Activated T-cell treated with anti-CD3 and anti-CD28 coated beads for 24 hours (primary cell): ENCODE measurements at places on chromosomes 7 and 10.
A peak's percentile ranks its signal among the peaks of the same experiment; 100 is the strongest.

DNA sequence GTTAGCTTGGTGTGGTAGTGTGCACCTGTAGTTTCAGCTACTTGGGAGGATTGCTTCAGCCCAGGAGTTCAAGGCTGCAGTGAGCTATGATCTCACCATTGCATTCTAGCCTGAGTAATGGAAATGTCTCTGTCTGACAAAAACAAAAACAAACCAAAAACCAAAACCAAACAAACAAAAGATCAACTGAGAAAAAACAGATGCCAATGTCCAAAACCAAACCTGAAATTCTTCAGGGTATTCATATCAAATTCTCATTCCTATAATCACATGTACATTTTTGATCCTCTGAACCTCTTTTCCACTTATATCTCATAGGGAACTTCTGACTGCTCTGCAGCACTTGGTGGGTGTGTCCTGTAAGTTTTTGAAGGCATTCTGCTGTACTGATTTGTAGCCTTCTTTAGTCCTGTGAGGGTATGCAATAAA is 87.0 kb downstream of the CDK6 start:
- DNase-seq = no peak

DNA sequence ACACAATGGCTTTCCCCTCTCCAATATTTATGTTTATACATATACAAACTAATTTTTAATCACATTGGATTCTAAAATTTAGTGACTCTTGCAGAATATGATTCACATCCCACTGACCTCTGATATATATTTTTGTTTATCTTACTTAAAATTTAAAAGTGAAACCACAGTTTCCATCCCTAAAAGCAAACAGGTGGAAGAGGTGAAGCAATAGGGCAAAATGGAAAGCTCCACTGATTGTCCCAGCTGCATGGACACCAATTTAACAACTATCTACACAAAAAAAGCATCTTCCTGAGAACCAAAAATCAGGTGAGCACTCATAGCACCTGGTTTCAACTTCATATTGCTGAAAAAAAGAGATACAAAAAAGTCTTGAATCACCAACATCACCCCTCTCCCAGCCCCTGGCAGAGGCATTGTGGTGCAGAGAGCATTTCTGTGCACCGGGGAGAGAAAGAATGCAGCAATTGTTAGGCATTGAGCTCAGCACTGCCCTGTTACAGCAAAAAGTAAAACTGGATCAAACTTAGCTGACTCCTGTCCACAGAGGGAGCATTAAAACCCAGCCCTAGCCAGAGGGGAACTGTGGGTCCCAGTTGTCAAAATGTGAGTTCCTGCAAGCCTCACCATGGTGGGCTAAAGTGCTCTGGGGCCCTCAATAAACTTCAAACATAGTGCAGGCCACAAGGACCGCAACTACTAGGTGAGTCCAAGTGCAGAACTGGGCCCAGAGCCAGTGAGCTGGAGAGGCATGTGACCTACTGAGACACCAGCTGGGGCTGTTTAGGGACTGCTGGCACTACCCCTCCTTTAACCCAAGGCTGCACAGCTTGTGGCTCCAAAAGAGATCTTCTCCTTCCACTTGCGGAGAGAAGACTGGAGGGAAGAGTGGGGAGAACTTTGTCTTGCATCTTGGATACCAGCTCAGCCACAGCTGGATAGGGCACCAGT is 92.1 kb downstream of the SIRT1 start:
- no peak for DNase-seq

DNA sequence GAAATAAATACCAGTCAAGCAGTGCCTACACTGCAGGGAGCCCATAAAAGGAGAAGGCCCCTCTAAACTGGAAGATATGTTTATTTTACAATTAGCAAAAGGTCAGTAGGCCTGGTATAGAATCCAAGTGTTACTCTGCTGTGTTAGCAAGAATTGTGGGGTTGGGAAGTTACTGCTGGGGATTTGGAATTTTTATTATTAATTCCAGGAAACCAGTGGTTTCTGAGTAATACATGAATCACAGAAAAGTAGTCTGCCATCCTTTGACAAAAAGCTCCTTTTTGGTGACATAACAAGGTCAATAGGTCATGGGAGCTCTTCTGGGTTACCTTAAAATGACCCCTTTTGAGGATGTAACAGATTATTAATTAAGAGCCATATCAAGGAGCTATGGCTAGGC is 67.4 kb downstream of the ZNF92 start:
- DNase-seq = no peak

DNA sequence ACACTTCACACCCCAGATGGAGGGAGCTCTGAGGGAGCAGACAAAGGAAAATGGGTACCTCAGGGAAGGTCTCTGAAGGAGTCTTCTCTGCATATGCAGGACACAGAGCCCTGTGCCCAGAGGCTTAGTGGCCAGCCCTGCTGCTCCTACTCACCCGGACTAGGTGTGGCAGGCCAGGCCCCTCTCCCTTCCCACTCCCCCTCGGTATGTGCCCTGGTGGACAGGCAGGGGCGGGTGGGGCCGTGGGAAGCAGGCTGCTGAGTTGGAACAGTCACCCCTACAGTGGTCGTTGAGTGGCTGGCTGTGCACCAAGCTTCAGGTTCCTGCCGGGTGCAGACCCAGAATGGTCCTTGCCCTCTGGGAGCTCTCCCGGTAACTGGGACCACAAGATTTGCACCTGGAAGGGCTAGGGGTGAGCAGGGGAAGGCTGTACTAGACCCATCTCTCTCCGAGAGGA is 68.6 kb downstream of the ZMIZ1 start:
- no peak for DNase-seq

DNA sequence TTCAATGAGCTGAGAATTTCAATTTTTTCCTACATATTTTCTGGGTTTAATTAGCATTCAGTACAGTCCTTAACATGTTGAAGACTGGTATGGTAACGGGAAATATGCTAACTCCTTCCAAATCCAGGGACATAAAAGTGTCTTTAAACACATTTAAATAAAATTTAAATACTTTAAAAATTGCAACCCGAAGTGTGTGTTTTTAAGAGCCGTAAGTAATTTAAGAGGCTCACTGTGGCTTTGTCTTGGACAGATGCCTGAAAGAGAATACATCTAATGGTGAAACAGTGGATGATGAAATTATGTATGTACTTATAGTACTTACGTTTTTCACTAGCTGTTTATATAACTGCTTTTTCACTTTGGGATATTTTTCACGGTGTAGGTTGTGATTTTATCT is 687.3 kb upstream of the CELF2 start:
- DNase-seq = no peak

GRCh38 chr10:126904818-126905701 is at the start of gene DOCK1:
TSS of gene DOCK1 (plus strand) at chr10:126905428. CDS start at chr10:126905518, 90 bp downstream.
- DNase-seq = no peak

- DNase-seq = no peak
Measured at GRCh38 chr10:90204956-90205314, 503.5 kb downstream of the KIF20B start.

- no peak for DNase-seq
Measured at GRCh38 chr10:124025660-124026588, 67.5 kb downstream of the CHST15 start.

GRCh38 chr10:114526504-114527238 is 122.4 kb upstream of the AFAP1L2 start:
- peak; percentile 83 for DNase-seq

DNA sequence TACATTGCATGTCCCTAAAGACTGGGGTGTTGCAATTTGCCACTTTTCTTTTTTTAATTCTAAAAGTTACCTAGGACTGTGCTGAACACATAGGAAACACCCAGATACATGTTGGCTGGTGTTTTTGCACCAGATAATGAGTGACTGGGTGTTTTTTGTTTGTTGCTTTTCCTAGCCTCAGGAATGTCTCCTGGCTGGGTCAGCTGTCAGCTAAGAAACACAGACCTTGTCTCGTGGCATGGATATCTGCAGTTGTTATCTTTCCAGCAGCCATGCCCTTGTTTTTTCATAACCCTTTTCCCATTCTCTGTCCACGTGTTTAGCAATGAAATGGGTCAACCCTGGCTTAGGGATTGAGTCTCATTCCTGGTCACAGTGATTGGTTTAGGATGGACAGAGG is 433.9 kb upstream of the ZMIZ1 start:
- no peak for DNase-seq

DNA sequence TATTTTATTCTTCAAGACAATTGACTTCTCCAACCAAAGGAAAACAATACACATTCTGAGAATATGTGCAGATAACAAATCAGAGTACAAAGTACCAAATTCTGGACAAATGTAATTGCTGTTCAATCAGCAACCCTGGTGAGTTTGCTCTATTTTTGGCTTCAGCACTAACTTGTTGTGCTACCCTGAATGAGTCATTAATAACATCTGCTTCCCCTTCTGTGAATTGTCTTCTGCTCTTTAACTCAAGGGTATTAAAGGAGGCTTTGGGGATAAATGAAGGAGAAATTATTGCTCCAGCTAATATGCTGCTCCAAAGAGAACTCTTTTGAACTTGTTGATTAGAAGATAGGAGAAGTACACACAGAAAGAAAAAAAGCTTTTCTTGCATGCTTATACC is 459.3 kb downstream of the HTR7 start:
- no peak for DNase-seq

GRCh38 chr10:93515071-93516005 is 18.9 kb downstream of the CEP55 start:
- no peak for DNase-seq

GRCh38 chr10:122515588-122516231 is 44.8 kb upstream of the DMBT1 start:
- DNase-seq = peak; percentile 39

DNA sequence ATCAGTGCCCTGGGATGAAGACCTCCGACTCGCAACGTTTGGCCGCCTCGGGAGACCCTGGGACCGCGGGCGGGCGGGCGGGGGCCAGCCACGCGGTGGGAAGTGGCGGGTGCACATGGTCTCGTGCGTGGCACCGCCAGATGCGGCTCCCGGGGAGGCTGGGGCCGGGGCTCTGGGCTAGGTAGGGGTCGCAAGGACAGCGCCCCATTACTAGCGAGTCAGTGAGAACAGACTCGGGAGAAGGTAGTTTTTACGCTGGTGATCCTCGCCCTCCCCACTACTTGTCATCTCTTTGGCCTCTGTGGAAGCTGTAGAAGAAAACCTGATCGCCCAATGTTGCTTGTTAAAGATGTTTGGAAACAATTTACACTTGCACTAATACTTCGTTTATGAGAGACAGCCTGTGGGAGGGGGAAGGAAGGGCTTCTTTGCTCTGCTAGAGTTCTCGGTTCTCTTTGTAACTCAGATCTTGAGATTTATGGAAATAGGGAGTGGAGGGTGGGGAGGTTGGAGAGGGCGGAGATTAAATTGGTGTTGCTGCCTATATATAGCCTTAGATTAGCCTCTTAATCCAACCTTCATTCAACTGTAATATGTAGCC is 591 bp downstream of the BZW2 start:
- peak; percentile 12 for DNase-seq

GRCh38 chr7:646951-647350 is 79.5 kb upstream of the DNAAF5 start:
- no peak for DNase-seq

GRCh38 chr7:104225451-104225850 is 17.6 kb upstream of the ORC5 start:
- DNase-seq = no peak

GRCh38 chr10:133489816-133490588 is 36.3 kb downstream of the SCART1 start:
- DNase-seq = no peak
